ENCODE measurements at places on chromosomes 7 and 10.
A peak's percentile ranks its signal among the peaks of the same experiment; 100 is the strongest.

DNA sequence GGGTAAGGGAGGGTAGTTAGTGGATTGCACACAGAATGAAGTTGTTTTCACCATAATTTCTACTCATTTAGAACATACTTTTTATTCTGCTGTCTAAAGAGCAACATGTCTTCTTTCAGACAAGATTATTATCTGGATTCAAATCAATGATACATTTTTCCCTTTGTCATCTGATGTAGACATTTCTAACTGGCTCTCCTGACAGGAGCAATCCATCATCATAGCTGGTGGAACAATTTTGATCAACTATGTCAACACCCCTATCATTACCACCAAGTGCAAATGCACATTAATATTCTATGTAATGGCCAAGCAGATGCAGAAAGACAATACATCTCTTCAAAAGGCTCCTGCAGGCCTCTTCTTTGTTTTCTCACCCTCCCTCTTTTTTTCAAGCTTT is 672.9 kb upstream of the LRRTM3 start:
- no peak for DNase-seq

- DNase-seq = no peak
Observed at GRCh38 chr7:80876894-80877414, 41.9 kb downstream of the SEMA3C start.

DNA sequence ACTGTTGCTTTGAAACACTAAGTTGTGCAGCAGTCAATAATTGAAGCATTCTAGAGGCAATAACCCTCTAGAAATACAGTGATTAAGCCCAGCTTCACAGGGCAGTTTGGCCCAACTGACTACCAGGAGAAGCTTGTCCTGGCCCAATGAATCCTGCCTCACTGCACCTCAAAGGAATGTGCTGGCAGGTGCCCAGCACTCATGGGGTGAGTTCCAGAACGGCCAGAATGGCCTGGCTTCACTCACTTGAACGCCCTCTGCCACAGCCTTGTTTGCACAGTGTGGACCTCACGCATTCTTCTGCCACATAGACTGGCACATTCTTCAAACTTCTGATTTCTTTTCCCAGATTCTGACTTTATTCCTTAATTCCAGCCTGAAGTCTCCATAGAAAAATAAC is 6.6 kb upstream of the ITIH2 start:
- no peak for DNase-seq

DNA sequence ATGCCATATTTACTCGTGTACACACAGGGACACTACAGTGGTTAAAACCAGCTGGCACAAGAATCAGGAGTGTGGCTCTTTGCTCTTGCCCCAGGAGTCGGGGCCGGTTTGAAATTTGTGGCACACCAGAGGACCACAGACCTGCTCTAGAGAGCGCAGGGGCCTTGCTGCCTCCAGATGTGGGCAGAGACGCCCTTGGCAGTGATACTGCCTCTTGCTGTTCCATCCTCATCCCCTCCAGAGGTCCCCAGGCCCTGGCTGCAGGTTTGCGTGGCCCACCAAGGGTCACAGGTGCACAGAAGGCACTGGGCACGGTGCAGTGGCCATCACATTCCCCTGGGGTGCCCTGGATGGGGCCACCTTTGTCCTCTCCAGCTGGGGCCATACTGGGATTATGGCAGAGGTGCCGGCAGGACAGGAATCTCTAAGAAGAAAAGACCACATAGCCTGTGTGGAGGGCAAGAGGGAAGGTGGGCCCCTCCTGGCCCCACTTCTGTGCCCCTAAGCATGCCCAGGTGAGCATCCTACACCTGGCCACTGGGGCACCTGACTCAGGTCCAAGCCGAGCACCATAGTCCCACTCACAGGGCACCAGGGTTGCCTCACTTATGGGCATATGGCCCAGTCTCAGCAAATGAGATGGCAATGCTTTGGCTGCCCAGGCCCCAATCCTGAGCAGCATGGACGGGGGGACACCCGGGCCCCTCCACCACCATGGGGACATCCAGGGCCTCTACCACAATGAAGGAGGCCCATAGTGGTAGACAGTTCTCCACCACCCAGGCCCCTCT is 45.6 kb downstream of the FOXL3 start:
- DNase-seq = no peak

GRCh38 chr7:74026903-74027682 is 880 bp upstream of the ELN start:
- peak; percentile 40 for DNase-seq

DNA sequence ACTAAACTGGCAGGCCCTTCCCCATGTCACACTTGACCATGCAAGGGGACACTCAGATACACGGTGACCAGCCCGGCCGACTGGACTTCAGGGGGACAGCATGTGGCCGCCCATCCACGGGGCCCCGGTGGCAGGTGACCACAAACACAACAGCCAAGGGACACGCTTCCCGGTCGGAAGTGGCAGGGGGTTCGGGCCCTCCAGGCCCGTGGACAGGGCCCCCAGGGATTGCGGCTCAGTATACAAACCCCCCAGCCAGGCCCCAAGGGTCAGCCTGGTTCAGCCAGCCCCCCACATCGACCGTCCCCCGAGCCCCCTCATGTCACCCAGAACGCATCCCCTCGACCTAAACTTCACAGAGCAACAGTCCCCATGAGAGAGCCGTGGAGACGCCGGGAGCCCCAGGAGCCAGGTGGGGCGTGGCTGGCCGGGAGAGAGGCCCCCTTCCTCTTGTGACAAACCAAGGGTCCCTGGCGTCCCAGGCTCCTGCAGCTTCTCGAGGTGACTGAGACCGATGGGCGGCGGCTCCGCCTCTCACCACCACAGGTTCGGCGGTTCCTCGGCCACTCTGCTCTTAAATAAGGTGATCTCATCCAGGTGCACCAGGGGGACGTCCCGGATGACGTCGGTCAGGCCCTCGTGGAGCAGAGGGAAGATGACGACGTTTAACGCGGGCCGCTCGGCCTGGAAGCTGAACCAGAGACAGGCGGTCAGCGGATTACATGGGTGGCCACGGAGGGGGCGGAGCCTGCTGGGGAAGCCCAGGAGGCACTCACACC is 57.8 kb upstream of the TNRC18 start:
- DNase-seq = no peak

- DNase-seq = no peak
Observed at GRCh38 chr10:71756311-71757191, 16.8 kb downstream of the VSIR start.

GRCh38 chr7:66187905-66188304 is 17.2 kb upstream of the TPST1 start:
- no peak for DNase-seq

- no peak for DNase-seq
Observed at GRCh38 chr7:71145906-71146901, 14.3 kb downstream of the GALNT17 start.

DNA sequence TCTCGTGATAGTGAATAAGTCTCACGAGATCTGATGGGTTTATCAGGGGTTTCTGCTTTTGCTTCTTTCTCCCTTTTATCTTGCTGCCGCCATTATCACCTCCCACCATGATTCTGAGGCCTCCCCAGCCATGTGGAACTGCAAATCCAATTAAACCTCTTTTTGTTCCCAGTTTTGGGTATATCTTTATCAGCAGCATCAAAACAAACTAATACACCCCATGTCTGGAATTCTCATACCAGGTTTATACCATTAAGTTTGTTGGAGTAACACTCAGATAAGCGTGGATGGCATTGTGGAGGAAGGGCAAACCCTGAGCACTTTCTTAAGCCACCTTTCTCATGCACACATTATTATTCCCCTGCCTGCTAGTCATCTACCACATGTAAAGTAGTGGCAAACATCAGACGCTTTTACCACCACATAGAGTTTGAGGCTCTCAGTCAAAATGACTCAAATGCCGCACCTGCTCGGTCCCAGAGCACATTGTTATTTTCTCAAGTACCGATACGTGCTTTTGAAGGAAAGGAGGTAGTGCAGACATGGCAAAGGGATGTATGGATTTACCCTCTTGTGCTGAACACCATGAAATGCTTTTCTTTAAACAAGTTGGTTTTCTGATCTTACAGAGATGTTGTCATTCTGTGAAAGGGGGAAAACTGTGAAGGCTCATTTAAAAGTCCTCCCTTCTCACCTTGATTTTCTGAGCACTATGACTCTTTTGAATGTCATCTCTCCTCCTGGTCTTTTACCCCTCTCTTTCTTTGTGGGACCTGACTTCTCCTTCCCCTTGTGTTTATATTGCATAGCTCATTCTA is 429.7 kb downstream of the EXOC4 start:
- DNase-seq = no peak

GRCh38 chr10:1515780-1516491 is 221.4 kb downstream of the ADARB2 start:
- no peak for DNase-seq

- no peak for DNase-seq
Observed at GRCh38 chr7:42023262-42023661, 213.7 kb downstream of the GLI3 start.

DNA sequence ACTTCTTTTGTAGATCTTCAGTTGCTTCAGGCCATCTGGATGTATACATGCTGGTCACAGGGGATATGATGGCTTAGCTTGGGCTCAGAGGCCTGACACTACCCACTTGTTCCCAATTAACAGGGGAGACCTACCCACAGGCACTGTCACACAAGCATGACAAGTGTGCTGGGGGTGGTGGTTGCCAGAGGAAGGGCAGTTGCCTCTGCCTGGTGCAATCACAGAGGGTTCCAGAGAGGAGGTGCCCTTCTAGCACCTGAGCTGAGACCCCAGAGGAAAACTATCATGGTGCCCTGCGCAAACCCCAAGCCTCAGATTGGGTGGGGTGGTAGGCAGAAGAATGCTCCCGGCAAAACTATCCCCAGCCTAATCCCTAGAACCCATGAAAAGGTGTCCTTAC is 65.6 kb upstream of the NANOS1 start:
- no peak for DNase-seq

DNA sequence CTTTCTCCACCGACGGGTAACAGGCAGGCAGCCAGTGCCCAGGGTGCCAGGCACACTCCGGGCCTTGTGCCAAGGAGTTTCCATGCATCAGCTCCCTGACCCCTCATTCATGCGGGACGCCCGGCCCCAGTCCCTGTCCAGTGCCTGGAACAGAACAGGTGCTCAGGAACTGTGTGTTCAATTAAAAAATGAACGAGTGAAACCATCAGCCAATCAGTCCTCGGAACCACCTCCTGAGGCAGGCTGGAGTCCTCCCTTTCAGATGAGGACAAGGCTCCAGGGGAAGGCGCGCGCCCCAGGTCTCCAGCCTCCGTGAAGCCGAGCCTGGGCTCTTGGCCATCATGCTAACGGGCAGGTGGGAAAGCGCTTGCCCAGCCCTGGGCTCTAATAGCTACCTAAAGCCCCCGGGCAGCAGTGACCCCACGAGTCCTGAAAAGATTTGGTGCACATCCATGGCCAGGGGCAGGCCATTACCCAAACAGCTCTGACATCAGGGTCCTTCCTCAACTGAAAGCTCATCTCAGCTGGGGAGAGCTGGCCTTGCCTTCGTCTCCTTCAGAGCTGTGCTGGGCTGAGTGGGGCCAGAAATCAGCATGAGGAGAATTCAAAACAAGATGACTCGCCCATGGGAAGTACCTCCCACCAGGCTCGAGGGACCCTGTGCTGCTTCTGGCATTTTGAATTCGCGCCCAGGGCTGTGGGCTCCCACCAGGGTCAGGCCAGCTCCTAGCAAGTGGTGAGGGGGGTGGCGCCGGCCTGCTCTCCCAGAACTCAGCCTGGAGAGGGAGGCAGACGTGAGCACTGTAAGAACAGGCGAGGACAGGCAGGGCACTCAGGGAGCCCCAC is 200.5 kb downstream of the MAD1L1 start:
- no peak for DNase-seq

GRCh38 chr7:77330169-77330882 is 85.8 kb downstream of the GSAP start:
- DNase-seq = peak; percentile 93

DNA sequence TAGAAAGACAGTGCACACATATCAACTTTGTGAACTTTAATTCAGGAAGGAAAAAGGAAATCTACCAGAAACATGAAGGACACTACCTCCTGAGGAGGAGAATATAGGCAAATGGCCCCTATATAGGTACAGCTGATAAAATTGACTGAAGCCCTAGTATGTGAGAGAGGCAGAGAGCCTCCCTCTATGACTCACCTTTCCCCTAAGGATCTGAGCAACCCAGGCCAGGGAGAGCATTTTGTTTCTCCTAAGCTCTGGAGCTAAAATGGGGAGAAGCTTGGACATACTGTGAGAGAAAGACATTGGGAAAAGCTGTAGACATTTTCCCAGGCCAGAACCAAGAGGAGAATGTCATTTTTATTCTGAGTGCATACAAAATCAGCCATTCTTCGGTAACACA is 303.5 kb downstream of the AHR start:
- DNase-seq = no peak

- DNase-seq = peak; percentile 45
Observed at GRCh38 chr10:119737823-119738222, 12.0 kb downstream of the INPP5F start.

- no peak for DNase-seq
Observed at GRCh38 chr7:126662856-126663255, 589.9 kb downstream of the GRM8 start.

- DNase-seq = peak; percentile 28
Observed at GRCh38 chr7:135151533-135151932, 3.7 kb downstream of the TMEM140 start.

- DNase-seq = peak; percentile 68
Observed at GRCh38 chr7:36047091-36047658, 105.9 kb upstream of the EEPD1 start.

GRCh38 chr10:127833804-127834203 is 58.9 kb downstream of the CLRN3 start:
- DNase-seq = no peak

- no peak for DNase-seq
Observed at GRCh38 chr7:126489874-126490273, 762.9 kb downstream of the GRM8 start.

DNA sequence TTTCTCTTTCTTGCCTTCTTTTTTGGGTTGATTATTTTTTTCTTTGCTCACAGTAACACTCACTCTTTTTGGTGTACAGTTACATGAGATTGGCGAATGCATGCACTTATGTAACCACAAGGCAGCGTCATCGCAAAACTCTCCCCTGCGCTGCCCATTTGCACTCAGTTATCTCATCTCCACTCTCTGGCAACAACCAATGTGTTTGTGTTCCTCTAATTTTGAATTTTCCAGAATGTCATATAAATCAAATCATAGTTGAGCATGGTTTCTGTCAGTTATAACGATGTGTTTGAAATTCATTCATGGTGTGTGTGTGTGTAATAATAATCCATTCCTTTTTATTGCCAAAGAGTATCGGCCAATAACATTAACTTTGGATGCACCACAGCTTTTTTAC is 23.0 kb upstream of the IGFBP3 start:
- DNase-seq = no peak

DNA sequence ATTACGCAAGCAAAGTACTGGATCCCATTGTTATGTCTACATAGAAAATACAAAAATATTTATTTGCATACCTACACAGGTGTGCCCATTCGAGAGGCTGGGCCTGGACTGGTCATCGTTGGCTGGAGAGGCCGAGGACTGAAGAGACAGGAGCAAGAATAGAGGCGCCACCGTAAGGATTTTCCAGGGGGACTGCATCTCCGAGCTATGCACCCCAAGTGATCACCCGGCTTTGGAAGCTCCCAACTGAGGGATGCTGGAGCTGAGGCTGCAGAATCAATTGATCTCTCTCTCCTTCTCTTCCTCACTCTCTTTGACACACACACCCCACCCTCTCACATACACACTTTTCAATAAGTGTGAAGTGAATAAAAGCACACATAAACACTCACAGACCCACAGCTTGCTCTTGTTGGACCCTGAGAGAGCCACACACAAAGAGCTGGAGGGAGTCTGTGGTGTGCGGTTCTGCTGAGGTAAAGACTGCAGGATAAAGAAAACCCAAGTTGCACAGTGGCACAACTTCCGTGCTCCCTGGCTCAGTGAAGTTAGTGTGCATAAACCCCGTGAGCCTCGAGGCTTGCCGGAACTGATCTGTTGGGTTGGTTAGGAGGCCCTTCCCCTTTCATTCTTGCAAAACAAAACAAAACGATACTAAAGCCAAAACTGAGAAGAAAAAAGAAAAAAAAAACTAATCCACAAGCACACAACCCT is at the start of gene AOAH:
TSS of gene AOAH (minus strand) at position 544 of the 714 bp plus-strand sequence. CDS start at position 198, 346 bp downstream.
- peak; percentile 97 for DNase-seq

Measured in MV-4-11 (cell line).